ENCODE measurements at places on chromosomes 5 and 9.

- DNase-seq: no peak
Measured at GRCh38 chr9:38358390-38359296, 33.9 kb upstream of the ALDH1B1 start.

DNA sequence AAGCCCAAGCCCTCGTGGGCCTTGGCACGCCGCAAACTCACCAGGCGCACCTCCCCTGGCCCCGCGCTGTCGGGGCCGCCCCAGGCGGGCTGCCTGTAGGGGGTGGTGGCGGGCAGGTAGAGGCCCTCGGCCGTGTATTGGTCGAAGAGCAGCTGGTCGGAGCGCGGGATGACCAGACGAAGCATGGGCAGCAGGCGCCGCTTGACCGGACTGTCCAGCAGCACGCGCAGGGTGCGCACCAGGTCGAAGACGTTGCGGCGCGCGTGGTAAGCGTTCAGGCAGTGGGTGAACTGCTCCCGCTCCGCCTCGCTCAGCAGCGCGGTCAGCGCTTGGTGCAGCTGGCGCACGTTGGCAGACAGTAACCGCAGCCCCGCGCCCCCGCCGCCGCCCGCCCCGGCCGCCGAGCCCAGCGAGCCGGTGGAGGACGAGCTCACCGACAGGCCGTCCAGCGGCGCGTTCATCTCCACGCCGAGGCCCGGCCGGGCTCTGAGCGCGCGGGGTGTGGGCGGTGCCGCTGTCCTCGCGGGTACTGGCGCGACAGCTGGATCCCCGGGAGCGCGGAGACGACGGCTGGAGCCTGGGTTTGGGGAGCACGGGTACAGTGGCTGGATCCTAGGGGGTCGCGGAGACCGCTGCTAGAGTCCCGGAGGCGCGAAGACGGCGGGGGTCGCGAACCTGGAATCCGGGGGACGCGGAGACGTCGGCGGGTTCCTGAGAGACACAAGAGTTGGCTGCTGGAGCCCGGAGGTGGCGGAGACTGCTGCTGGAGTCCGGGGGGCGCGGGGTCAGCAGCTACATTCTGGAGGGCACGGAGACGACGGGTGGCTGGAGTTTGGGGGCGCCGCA is 709 bp downstream of the WHRN start:
- DNase-seq: peak; percentile 15

GRCh38 chr9:137743695-137744094 is 124.9 kb downstream of the EHMT1 start:
- DNase-seq: no peak

GRCh38 chr9:134260801-134261200 is 65.5 kb upstream of the RXRA start:
- no peak for DNase-seq
